ENCODE measurements at places on chromosomes 1 and 21.

DNA sequence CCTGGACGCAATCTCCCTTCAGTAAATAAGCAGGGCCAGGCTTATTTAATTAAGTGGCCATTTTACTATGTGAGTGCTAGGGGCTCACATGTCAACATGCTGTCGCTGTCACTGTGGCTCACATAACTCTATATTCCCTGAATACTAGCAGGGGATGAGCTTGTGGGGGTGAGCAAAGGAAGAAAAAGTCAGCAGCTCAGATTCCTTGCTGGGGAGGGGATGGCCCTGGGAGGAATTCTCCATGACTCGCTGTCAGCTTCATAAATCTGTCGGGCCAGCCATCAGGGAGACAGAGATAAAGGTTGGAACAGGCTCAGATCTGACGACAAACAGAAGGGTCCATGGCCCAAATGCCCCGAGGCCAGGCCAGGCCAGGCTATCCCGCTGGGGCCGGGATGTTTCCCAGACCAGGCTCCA, 26.0 kb upstream of the PLEKHG5 start:
- no peak for DNase-seq

- no peak for DNase-seq
These were observed 16.4 kb downstream of the ARHGEF2 start for GRCh38 chr1:155961937-155962336.

DNA sequence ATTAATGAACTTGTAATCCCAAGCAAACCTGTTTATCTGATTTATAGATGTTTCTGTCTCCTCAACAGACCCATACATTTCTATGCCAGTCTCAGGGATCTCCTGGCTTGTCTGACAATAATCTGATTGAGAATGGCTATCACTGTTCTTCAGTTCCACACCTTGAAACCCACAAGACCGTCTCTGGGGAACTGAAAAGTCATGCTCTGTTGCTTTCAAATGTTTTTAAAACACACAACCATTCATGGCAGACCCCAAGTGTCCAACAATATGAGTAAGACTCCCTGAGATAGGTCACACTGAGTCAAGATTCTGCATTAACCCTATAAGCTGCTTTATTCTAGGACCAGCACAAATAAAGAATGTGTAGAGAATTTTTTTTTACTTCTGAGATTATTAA, 611.2 kb upstream of the PLXNA2 start:
- no peak for DNase-seq

DNA sequence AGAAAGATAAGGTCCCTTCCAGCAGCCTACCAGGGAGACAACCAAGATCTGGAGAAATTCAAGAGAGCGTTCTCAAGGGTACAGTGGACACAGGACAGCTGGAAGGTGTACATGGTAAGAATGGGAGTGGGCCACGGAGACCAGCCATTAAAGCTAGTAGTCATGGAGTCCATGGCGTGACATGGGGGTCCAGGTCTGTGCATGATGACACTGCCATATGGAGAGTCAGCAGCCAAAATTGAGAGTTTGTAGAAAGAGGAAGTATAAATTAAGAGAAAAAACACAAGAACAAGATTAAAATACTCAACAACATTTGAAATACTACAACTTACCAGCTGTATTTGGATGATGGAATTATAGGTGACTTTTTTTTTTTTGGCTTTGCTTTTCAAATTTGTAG, 7.9 kb upstream of the LORICRIN start:
- DNase-seq: no peak

DNA sequence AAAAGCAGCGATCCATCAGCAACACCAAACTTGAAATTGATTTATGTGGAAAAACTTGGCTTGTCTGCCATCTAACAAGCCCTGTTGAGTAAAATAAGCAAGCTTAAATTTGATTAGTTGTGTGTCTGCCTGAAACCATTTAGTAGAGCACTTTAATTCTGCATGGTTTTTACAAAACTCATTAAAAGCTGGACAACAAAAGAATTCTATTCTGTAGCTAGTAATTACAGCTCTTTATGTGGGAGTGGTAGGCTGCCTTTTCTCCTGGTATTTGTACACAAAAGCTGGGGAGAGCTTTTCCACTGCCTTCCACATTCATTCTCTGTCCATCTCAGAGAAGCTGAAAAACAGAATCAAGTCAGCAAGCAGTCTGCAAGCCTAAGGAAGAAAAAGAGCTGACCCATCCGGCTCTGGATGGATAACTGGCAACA, 1.7 kb downstream of the ETS2 start:
- DNase-seq: no peak

DNA sequence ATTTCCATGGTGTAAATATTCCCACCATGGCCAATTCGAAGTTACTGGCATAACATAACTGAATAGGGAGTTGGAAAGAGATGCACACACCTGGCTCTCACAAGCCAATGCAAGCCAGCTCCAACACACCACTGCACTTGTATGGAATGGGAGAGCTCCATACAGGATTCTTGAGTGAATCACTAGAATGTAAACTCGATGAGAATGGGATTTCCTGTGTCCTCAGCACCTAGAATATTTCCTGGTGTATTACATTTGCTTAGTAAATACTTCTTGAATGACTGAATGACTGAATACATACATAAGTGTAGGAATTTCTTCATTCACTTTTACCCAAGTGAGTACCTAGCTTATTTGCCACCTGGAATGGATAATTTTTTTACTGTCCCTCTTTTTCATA, 16.2 kb upstream of the PPIE start:
- DNase-seq: no peak

- DNase-seq: no peak
These were observed 1514.2 kb downstream of the MRPL39 start for GRCh38 chr21:24093032-24093431.

DNA sequence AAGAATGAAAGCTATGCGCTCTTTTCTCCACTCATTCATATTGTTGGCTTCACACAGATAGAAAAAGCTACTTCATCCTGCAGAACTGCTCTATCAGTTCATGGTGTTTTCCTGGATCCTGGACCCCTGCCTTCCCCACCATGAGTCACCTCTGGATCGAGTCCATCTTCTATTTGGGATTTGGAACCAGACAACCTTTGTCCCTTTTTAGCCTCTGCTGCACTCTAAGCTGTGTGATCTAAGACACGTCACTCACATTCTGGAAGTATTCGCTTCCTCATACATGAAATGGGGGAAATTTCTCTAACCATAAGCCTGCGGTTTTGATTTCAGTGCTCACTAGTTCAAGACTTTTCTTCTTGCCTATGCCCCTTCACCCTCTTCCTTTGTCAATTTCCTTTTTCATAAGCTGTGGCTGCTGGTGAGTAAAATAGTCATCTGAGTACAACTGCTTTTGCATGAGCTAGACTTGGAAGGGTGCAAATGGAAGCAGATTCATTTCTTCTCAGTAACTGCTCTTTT, 14.1 kb upstream of the DEGS1 start:
- DNase-seq: no peak

DNA sequence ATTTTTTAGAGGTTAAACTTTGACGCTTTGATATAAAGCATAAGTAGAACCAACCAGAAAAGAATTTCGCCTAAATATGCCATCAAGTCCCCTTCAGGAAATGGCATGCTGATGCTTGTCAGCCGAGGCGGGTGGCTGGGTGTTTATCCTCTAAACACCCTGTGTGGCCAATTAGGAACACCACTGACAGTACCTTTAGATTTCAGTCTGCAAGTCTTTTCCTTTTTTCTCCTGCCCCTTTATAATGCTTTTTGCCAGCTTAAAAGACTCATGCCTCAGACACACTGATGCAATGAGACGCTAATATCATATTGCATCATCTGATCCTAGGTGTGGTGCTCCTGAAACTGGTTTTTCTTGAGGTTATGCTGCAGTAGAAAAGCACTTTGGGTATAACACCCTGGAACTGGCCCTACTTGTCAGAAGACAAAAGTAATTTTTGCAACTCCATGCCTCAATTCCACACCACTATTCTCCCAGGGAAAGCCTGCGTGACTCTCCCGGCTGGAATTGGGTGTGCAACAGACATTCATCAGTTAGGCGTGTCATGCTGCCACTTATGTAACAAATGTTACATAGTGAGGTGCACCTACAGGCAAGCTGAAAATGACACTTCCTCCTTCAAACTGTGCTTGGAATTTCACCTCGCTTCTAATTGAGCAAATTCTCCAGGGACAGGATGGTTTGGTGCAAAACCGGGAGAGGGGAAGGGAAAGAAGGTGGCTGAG, 2.0 kb upstream of the RCC2 start:
- DNase-seq: no peak

- DNase-seq: no peak
These were observed 657.6 kb upstream of the CXADR start for GRCh38 chr21:16855164-16855667.

GRCh38 chr1:59309795-59310548, 13.1 kb downstream of the FGGY start:
- no peak for DNase-seq

DNA sequence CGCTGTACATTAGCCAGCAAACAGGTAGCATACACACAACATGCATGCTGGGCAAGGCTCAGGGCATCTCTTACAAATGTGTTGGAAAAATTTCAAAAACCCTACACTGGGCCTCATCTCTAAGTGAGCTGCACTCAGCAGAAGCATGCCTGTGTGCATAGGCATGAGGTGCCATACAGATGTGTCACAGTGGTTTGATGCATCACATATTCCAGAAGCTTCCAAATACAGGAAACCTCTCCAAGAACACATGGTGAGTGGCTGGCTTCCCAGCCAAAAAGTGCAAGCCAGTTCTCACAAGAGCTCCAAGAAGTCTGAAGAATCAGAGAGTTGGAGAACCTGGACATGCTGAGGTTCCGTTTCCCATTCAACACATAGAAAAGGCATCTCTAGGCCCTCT, 58.3 kb downstream of the CD46 start:
- DNase-seq: no peak

GRCh38 chr21:46077674-46078101, 20.2 kb upstream of the COL6A2 start:
- peak; percentile 54 for DNase-seq

GRCh38 chr1:159201642-159202041, 3.0 kb upstream of the ACKR1 start:
- no peak for DNase-seq

DNA sequence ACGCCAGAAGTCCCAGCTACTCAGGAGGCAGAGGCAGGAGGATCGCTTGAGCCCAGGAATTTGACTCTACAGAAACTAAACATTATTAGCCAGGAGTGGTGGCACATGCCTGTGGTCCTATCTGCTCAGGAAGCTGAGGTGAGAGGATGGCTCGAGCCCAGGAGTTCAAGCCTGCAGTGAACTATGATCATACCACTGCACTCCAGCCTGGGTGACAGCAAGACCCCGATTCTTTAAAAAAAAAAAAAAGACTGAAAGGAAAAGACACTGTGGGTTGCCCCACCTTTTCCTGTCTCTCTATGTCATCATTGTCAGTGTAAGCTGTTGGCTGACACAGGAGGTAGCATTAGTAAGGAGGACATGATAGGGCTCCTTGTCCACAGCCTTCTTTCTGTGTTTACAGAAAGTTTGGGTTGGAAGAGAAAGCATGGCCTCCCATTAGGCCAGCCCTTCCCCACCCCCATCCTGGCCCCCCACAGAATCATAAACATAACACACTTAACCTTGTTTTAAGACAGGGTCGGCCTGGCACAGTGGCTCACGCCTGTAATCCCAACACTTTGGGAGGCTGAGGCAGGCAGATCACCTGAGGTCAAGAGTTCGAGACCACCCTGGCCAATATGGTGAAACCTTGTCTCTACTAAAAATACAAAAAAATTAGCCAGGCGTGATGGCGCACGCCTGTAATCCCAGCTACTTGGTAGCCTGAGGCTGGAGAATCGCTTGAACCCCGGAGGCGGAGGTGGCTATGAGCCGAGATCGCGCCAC, 20.6 kb upstream of the RCAN3 start:
- no peak for DNase-seq

DNA sequence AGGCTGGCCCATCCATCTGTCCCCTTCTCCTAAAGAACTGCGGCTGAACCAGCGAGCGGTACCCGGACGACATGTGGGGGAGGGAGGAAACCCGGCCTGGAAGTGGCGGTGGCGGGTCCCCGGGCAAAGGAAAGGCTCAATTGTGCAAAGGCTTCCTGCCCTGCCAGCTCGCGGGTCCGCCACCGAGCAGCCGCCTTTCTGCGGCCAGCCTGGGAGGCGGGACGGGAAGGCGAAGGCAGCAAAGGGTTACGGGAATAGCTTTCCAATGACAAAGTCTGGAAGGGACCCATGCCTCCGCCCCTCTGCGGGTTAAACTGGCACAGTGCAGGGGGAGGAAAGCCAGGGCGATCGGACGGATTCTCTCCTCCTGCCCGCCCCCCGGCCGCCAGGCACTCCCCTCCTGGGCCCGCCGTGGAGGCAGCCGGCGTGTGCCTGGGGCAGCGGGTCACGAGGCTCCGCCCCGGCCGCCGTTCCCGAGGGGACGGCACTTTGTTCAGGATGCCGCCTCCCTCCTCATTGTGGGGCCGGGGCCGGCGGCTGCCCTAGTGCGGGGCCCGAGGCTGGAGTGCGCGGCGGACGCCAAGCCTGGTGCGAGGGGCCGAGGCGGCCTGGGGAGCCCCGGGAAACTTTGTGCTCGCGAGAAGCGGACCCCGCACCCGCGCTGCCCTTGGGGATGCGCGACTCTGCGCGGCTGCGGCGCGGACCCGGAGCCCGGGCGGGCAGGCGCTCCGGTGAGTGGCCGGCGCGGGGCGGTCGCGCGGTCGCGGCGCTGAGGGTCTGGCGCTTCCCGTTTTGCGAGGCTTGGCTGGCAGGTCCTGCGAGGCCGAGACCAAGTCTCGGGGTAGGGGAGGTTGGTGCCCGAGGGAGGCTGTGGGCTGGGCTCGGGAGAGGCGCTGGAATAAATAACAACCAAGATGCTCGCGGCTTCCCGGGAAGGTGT, at the start of gene NAV1:
Gene NAV1 (plus strand): TSS at position 516 of the 940 bp plus-strand sequence. CDS start 83,758 bp downstream, outside the sequence.
- peak; percentile 82 for DNase-seq

GRCh38 chr1:104291156-104291555, 541.5 kb downstream of the AMY1C start:
- DNase-seq: no peak

DNA sequence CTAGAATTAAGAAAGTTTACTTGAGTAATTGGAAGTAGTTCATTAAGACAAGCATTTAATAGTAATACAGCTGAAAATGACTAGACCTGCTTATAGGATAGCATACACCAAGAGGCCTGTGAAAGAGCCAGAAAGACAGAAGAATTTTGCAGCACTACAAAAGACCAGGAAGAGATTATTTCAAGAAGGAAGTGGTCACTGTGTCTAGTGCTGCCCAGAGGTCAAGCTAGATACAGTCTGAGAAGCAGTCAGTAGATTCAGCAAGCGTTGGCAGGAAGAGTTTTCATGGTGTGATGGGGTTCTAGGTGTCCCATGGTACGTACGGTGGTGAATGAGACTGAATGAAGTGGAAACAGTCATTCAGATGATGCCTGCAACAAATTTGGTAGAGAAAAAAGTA, 31.5 kb downstream of the RGS8 start:
- no peak for DNase-seq

GRCh38 chr21:35538386-35538785, 489.3 kb upstream of the RUNX1 start:
- no peak for DNase-seq

Measured in sciatic nerve (tissue), 2 donors.